Stimulated activated CD8-positive, alpha-beta memory T cell treated with anti-CD3 and anti-CD28 coated beads, Interleukin-7, amount 100 ng/mL, for 1 hour (primary cell): ENCODE measurements at places on chromosomes 4 and X.

DNA sequence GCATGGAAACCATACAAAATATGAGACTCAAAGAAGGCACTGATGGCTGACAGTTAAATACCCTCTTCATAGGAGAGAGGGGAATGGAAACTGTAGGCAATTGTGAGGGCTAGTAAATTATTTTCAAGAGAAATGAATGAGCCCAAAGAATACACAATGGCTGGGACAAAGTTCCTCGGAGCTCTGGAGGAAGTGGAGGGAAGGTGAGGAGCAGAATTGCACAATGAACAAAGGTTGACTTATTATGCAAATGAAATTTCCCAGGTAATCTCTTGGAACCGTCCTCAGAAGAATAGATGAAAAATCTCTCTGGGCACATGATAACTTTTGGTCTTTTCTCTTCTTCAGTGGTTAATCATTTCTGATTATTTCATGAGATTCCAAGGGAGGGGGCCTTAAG lies 202.6 kb upstream of the VCX start:
- DNase-seq, result no peak

GRCh38 chrX:47628982-47629381 lies 748 bp downstream of the CFP start:
- DNase-seq, result no peak

DNA sequence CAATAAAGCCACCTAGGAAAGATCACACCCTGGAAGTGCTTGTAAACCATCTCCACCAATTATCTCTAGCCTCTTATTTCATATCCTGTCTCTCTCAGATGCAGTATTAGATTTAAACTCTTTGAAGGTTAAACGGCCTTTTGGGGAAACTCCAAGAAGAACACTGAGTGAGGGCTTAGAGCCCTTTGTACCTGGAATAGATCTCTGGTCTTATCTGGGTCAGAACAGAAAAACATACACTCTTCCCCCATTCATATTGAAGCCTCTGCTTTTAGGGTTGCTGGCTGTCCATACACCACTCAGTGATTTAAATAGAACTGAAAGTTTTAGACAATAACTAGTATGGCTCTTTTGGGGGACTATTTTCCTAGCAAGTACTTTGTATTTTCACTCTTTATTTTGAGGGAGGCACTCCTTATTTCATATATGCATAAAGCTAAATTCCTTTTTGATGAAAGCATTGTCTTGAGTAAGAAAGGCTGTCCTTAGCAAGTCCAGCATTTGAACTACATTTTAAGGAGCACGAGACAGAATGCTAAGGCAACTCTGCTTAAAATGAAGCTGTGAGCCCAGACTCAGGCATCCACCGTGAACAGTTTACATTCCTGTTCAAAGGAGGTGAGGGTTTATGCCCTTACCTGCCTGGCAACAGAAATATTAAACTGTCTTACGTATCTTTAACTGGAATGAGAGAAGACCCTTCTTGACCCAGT lies 17.4 kb downstream of the YY2 start:
- DNase-seq, result no peak

DNA sequence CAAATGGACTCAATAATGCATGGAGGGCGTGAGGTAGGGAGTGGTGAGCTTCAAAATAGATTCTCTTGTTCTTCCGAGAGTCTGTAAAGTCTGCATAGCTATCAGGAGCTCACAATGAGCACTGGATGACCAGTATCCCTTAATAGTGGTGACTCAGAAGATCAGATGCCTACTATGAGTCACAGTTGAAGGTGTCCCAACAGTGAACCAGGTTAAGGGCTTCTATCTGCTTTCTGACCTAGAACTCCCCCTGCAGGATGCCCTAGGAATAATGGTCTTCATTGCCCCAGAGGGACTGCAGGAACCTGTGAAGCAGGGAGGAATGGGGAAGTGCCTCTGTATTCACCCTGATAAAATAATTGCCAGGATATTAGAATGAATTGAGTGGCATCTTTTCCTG lies 22.1 kb downstream of the DGKK start:
- DNase-seq, result no peak

DNA sequence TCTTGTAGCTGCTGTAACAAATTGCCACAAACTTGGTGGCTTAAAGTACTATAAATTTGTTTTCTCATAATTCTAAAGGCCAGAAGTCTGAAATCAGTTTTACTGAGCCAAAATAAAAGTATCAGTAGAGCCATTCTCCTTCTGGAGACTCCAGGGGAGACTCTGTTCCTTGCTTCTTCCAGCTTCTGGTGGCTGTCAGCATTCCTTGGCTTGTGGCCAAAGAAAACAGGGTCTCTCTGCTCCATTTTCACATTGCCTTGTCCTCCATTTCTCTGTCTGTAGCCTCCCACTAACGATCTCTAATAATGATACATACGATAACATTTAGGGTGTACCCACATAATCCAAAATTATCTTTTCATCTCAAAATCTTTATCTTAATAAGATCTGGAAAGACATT lies 200.4 kb downstream of the MAB21L2 start:
- DNase-seq, result no peak

- DNase-seq, result no peak
These were observed 382.0 kb downstream of the GABRG1 start for GRCh38 chr4:45741897-45742296.

DNA sequence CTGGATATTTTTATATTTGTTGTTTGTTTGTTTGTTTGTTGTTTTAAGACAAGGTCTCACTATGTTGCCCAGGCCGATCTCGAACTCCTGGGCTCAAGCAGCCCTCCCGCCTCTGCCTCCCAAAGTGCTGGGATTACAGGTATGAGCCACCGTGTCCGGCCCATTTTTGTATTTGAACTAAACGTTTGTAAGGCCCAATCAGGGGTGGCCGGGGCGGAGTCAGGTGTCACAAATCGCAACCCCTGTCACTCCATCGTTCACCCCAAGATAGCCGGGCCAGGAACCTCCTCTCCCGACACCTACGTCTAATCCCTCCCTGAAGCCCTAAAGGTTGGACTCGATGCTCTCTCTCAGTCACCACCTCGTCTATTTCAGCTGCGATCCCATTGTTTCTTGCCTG lies 722 bp upstream of the EFHC2 start:
- peak; percentile 34 for DNase-seq

DNA sequence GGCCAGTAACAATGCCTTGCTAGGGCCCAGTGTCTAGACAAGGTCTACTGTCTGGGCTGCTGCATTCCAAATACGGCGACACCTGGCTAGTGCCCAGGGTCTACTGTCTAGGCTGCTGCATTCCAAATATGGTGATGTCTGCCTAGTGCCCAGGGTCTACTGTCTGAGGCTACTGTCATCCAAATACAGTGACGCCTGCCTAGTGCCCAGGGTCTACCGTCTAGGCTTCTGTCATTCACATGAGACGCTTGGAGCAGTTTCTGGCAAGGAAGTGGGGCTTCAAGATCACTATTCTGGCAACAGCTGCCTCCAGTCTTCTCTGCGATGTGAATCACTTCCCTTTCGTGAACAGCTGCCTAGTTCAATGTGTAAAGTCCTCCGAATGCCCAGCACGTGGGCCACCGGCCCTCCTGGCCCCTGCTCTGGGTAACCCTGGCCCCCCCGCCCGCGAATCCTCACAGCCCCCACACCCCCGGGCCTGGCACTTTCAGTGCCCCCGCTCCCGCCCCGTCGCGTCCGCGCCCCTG lies 12.7 kb downstream of the ACOX3 start:
- DNase-seq, result no peak

DNA sequence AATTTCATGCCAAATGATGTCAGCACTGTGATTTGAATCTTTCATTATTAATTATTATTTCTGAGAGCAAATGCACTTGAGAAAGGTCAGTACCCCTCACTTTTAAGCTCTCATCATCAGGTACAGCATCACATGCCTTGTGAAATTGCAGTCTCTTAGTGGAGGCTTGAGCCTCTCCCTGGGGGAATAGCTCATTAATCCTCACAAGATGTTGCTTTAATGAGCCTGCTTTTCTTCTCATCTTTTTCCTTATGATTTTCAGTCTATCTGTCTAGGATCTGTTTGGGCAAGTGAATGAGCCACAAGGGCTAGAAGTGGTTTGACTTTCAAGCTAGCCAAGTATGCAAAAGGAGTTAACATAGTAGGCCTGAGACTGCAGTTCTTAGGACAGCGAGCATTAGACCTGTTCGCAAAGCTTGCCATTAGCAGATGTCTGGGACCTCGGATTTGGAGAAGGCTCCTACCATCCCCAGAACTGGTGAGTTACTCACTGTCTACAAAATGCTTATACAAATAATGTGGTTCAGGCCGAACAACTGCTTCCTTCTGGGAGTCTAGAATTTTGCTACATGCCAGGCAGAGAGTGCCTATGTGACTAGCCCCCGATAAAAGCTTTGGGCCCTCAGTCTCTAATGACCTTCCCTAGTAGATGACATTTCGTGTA lies 174.5 kb downstream of the IL15 start:
- DNase-seq, result no peak

GRCh38 chr4:41787931-41788330 lies 39.4 kb upstream of the PHOX2B start:
- DNase-seq, result no peak

GRCh38 chr4:39745920-39746319 lies 48.0 kb downstream of the UBE2K start:
- DNase-seq, result no peak

DNA sequence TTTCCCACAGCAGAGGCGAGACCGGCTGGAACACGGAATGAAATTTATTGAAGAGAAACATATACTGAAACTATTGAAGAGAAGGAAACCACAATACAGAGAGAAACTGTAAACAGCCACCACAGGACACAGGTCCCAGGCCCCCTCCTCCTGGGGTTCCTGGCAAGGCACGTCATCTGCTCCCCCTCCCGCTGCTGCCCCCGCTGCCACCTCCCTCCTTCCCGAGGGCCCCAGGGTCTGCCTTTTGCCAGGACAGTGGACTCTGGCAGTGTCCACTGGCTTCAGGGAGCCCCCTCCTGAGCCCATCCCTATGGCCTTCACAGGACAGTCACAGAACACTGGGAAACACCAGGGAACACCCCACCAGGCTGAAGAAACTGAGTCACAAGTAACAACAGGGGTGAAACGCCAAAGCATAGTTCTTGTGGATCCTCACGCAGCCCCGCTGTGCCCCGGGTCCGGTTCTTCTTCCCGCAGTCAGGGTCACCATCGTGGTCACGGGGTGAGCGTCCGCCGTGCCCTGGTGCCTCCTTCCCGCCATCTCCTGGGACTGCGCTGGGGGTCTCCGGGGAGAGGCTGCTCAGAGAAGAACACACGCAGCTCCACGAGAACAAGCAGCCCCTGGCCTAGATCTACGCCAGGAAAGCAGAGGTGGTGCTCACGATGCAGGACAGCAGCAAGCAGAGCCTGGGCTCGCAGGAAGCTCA lies 5.4 kb downstream of the PNMA6E start:
- DNase-seq, result no peak

- no peak for DNase-seq
These were observed 744.8 kb upstream of the HS3ST1 start for GRCh38 chr4:12173496-12173895.

DNA sequence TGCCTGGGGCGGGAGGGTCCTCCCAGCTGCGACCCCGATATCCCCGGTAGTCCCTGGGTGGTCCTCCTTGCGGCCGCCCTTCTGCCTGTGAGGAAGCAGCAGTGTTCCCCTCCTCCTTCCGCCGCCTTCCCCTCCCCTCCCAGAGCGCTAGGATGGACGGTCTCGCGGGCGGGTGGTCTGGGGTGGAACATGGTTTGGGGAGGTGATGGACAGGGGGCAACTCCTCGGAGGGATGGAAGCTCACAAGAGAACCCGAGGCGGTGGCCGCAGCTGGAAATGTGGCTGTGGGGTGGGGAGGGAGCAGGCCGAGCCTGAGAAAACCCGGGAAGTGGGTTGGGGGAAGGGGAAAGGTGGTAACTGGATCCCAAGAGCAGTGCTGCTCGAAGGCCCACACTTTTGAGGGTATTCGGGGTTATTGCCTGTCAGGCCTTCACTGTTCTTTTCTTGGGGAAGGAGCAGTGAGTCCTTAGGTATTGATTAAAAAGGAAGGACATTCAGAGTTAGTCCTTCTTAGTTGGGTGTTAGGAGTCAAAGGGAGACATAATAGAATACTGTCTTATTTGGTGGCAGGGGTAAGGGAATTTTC lies 581 bp downstream of the UBE2K start:
- no peak for DNase-seq

- DNase-seq, result no peak
These were observed 68.4 kb downstream of the NSG1 start for GRCh38 chr4:4455210-4455865.

DNA sequence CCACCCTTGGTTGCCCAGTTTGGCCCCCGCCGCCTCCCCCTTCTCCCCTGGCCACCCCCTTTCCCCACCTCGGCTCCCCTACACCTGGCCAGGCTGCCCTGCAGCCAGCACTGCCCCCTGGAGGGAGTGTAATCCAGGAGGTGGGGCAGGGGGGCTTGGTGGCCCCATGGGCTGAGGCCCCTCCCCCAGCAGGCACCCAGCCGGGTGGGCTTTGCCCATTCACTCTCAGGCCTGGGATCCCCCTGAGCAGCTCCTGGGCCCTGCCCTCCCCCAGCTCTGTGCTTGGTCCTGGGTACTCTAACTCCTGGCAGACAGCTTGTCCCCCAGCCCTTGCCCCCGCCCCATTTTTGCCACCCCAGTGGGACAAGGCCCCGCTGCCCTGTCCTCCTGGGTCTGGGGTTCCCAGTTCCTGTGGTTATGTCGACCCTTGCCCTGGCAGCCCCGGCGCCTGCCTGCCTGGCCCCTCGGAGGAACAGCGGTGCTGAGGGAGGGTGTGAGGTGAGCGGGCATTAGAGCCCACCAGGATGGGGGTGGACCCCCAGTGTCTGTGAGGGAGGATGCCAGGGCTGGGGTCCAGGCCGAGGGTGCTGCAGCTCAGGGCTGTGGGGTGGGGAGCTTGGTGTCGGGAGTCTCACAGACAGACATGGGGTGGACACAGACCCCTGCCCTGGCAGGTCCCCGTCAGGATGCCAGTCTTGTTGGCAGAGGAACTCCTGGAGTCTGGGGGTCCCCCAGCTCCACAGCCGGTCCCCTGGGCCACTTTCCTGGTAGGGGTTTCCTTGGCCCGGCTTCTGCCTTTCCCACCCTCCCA lies 10.2 kb downstream of the NAT8L start:
- DNase-seq, result no peak

DNA sequence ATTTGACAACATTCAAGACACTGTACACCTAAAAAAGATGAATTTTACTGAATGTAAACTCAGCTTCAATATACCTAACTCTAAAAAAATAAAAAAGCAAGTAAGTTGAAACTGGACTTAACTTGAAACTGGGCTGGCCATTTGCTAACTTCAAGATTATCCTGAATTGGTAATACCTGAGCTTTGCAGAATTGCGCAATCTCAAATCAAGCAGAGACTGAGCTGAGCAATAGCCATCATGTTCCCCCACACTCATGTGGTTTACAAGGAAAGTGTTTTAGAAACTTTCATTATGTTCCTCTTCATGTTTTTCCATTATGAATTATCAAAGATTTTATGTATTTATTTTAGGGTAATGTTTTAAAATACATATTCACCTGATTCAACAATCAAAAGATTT lies 38.7 kb downstream of the ANXA5 start:
- DNase-seq, result no peak

- no peak for DNase-seq
These were observed at the start of gene LNX1 for GRCh38 chr4:53591372-53591892. LNX1 (minus strand) TSS chr4:53591486; CDS start chr4:53574002, 17,484 bp downstream.

- no peak for DNase-seq
These were observed 9.0 kb upstream of the ZCCHC4 start for GRCh38 chr4:25303578-25303977.
